ENCODE measurements at places on chromosomes 5 and 9.

DNA sequence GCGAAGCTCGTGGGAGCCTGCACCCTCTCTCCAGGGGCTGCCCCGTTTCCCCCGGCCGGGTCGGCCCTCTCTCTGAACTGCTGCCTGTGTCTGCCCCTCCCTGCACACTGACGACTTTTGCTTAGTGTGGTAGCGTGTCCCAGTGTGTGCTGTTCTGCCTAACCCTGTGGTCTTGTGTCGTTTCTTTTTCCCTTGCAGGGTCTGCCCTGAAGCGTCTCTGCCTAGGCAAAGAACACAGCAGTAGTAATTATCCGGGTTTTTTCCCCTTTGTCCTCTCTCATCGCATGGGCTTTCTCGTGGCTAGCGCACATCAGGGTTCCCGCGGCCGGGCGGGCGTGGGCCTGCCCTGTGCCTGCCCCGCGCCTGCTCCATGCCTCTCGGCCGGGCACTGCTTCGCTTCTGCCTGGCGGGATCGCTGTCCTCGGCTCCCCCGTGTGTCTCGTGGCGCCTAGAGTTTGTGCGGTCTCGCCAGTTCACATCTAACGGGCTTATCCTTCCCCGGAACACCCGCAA lies 122.7 kb downstream of the WNK2 start:
- peak; percentile 16 for DNase-seq

GRCh38 chr9:13395156-13395555 lies 115.7 kb upstream of the MPDZ start:
- no peak for DNase-seq

GRCh38 chr9:99167119-99167518 lies 54.6 kb downstream of the ALG2 start:
- no peak for DNase-seq

- DNase-seq: no peak
Observed at GRCh38 chr5:124724357-124725039, 21.9 kb downstream of the ZNF608 start.

DNA sequence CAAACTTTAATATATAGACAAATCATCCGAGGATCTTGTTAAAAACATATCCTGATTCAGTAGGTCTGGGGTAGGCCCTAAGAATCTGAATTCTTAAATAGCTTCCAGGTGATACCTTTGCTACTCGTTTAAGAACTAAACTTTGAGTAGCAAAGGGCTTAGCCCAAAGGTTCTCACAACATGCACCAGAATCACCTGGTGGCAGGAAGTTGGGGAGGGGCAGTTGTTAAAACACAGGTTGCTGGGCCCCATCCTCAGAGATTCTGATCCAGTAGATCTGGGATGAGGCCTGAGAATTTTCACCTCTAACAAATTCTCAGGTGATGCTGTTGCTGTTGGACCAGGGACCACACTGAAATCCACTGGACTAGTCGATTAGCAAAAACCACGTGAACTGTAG lies 20.0 kb upstream of the RGMB start:
- DNase-seq: no peak
